Astrocyte (in vitro differentiated cells and primary cell): ENCODE measurements at places on chromosomes 3 and 15.

- no peak for DNase-seq
These were observed 171.0 kb downstream of the TPRG1 start for GRCh38 chr3:189342811-189343210.

- no peak for DNase-seq
These were observed 207.6 kb downstream of the UACA start for GRCh38 chr15:70555713-70556112.

- DNase-seq = no peak
These were observed 9.3 kb upstream of the ATP13A4 start for GRCh38 chr3:193564012-193564411.

GRCh38 chr3:31004025-31004678 is 109.7 kb upstream of the GADL1 start:
- peak; percentile 98 for DNase-seq

DNA sequence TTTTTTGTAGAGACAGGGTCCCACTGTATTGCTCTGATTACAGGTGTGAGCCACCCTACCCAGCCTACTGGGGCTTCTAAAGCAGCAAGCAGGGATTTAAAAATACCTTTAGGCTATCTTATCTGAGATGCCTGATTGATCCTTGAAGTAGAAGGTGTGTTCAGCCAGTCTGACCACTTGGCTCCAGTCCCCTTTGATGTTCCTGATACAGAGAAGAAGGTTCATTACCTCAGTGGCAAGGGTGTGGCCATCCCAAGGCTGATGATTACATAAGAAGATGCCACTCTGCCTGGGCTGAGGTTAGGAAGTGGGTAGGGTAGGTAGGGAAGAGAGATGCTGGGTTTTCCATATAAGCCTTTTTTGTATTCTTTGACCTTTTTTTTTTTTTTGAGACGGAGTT is 11.2 kb upstream of the DCAF1 start:
- DNase-seq = no peak
